ENCODE measurements at places on chromosomes 11 and 22.

- DNase-seq = no peak
These were observed 29.0 kb downstream of the P4HA3 start for GRCh38 chr11:74282421-74282820.

GRCh38 chr11:31823644-31824331, 12.7 kb upstream of the PAX6 start:
- DNase-seq = no peak

- no peak for DNase-seq
These were observed 21.9 kb upstream of the EIF3D start for GRCh38 chr22:36550701-36551495.

- DNase-seq = no peak
These were observed 475.1 kb downstream of the BRD1 start for GRCh38 chr22:49352361-49353169.

GRCh38 chr11:70421123-70421522, 22.8 kb downstream of the CTTN start:
- DNase-seq = no peak

GRCh38 chr22:20435436-20436306, 2.0 kb downstream of the SCARF2 start:
- no peak for DNase-seq

DNA sequence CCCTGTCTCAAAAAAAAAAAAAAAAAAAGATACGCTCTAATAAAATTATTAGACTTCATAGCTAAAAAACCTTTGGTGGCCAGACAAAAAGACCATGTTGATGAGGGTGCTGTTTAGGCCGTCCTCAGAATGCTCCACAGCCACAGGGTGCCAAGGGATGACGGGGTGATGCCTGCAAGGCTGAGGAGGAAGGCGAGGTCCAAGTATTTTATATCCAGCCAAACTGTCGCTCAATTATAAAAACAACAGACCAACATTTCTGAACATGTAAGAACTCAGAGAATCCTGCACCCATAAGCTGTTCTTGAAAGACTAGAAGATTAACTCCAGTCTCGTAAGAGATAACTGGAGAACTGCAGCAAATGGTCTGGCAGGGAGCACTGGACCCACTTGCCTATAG, 29.2 kb downstream of the TBX1 start:
- DNase-seq = no peak

GRCh38 chr11:78715639-78716311, 141.1 kb upstream of the NARS2 start:
- peak; percentile 83 for DNase-seq

DNA sequence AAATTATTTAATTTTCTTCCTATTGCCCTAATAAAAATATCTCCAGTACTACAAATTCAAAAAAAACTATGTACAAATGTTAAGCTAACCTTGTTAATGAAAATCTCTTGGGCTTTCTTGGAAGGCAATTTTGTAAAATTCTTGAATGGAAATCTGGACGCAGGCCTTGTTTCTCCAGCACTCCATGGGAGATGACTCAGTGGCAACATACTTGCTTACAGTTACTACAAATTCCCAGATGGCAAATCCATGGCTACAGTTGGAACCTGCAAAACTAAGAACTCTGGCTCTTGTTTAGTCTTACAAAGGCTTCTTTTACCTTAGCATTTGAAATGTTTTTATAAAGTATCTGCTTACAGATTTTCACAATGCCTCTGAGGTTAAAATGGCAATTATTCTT, 725.2 kb downstream of the DLG2 start:
- DNase-seq = no peak

DNA sequence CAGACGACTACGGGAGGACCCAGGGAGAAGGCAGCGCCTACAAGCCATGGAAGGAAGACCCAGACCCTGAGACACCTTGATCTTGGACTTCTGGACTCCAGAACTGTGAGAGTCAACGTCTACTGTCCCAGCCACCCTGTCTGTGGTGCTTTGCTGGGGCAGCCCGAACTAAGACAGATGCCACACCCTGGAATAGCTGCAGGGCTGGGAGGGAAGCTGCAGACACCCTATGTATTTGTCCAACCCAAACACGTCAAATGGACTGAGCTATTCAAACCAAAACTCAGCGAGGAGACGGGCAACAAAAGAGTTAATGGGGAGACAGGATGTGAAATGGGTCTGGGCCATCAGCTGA, 169.3 kb downstream of the CTTN start:
- no peak for DNase-seq

DNA sequence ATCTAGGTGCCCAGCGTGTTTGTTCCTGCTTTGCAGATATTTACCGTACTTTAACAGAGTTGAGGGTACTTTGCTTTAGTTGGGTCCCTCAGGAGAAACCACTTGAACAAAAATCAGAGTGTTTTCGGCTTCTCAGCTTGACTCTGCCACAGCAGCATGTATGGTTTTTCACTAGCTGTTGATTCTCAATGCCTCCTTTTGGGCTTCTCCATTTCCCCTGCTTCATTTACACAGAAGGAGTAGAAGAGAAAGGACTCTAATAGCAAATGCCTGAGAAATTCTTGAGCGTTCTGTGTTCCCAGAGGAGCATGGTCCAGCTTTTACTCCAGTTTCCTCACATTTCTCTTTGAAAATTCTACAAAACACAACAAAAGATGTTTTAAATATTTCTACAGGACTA, 252.1 kb upstream of the CCDC179 start:
- DNase-seq = no peak

- no peak for DNase-seq
These were observed 104.6 kb downstream of the KCNQ1OT1 start for GRCh38 chr11:2595204-2595603.

- no peak for DNase-seq
These were observed 57.3 kb downstream of the WNT7B start for GRCh38 chr22:45919504-45920286.

DNA sequence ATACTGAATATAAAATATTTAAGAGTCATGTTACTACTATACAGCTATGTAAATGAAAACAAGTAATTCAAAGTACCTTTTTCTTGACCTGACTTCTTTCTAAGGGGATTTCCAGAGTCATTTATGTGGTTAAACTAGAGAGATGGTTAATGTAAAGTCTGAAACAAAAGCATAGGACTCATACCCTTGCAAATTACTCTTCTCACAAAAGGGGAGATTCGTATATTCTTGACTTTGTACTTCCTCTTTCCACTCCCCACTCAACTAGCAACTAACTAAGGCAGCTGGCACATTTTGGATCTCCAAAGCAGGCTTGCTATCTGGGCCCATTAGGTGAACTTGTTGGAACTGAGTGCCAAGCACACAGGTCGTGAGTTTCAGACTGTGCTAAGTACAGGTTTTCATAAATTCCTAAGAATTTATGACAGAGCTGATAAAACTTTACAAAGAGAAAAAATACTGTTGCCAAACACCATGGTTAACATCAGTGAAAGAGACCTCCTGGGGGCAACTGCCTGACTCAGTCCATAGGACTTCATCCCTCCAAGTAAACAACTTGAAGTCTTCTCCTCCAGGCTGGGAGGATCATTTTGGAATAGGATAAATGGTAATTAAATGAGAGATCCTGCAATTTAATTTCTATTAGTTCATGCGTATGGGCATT, 77.0 kb upstream of the DDI1 start:
- no peak for DNase-seq

DNA sequence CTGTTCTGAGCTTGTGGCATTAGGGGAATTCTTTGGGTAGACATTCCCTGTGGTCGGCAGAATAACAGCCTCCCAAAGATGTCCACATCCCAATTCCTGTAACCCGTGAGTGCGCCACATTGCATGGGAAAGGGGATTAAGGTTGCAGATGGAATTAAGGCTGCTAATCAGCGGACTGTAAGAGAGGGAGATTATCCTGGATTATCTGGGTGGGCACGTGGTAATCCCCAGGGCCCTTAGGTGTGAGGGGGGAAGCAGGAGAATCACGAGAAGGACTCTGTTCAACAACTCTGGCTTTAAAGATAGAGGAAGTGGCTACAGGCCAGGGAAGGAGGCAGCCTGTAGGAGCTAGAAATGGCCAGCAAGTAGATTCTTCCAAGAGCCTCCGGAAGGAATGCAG, 16.0 kb downstream of the CACNG2 start:
- no peak for DNase-seq

DNA sequence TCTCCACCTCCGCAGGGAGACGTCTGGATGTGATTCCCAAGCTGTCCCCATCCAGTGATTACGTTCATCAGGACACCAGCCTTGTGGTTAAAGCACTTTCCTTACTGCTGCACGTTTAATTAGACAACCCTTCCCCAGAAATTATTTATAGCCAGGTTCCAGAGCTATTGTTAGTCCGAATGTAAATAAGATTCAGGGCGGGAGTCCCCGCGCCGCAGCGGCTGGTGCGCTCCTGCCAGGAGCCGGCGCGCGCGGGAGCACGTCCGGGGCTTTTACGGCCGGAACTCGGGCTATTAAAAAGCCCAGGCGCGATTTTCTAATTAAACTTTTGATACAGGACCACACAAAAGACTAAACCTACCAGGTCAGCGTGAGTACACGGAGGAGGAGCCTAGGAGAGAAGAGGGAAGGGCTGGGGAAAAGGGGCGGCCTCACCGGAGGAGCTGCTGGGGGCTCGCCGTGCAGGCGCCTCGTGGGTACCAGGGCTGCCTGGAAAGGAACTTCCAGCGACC, 538.3 kb downstream of the OPCML start:
- no peak for DNase-seq

GRCh38 chr11:115521825-115522224, 17.6 kb upstream of the CADM1 start:
- no peak for DNase-seq

DNA sequence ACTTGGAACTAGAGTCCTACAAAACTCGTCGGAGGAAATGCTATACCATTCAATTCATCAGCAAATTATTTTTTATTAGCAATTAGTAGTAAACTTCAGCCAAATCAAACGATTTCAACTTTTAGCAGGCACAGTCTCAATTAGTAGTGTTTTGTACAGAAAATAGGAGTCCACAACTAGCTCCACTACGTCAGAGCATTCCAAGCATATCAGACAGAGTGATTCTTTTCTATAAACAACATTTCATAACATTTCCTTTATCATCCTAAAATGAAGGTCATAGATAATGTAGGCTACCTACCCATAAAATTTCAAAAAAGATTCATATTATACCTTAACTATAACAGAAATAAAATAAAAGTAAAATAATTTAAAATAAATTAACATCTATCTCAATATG, 169.9 kb downstream of the KIF18A start:
- no peak for DNase-seq

- DNase-seq = no peak
These were observed 6.4 kb downstream of the CD6 start for GRCh38 chr11:60977836-60978235.

GRCh38 chr11:69372589-69373250, 78.8 kb downstream of the MYEOV start:
- no peak for DNase-seq

GRCh38 chr11:112178428-112178827, 3.1 kb downstream of the BCO2 start:
- no peak for DNase-seq

GRCh38 chr11:69360606-69361005, 66.7 kb downstream of the MYEOV start:
- DNase-seq = no peak

DNA sequence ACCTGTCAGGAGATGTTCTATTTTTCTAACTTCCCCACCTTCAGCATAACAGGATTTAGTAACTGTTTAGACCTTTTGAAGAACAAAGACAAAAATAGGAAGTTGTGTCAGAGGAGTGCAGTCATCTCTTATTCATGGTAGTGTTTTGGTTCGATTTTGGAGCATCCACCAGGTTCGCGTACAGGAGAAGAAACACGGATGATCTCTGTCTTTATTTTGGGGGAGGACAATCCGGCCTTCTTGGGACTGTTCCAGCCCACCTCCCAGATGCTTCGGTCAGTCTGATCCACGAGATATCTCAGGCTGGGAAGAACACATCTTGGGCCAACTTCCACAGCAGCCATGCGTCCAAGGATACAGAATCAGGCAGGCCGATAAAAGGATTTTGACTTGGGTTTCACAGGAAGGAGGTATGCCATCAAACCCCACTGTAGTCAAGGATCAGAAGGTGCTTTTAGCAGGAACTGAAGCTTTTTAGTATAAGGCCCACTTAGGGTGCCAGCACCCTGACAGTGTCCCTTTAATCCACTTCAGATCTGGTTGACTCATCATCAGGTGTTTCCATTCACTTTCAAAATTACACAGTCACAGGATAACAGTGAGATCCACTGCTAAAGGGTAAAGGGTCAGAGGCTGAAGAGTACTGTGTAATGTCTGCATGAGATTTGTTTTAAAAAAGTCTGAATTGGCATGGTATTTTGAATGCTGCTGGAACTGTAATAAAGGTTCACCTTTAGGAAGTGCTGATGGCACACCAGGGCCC, 16.5 kb downstream of the PATZ1 start:
- DNase-seq = no peak

DNA sequence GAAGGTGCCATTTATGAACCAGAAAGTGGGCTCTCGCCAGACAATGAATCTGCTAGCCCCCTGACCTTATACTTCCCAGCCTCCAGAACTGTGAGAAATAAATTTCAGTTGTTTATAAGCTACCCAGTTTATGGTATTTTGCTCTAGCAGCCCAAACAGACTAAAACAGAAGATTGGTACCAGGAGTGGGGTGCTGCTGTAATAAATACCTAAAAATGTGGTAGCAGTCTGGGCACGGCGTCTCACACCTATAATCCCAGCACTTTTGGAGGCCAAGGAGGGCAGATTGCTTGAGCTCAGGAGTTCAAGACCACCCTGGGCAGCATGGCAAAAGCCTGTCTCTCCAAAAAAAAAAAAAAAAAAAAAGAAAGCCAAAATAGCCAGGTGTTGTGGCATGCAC, 21.3 kb downstream of the TECTA start:
- no peak for DNase-seq

DNA sequence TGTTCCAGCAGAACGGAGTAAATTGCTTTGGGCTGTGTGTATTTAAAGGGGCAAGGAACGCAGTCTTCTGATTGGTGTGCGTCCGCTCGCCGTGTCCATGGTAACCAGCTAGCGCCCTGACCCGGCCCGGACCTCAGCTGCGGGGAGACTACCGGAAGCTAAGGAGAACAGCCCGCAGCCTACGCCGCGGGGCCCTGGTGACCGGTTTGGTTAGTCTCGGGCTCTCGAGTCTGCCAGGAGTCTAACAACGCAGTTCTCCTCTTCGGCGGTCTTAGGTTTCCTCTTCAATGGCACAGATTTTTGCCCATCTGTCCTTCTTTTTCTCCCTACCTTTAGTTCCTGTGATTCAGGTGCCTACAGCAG, 3.5 kb upstream of the OR56A3 start:
- peak; percentile 58 for DNase-seq

GRCh38 chr11:94553938-94554337, 10.2 kb downstream of the FUT4 start:
- DNase-seq = no peak

GRCh38 chr11:35257281-35257680, 118.3 kb downstream of the CD44 start:
- DNase-seq = no peak

- no peak for DNase-seq
These were observed 28.1 kb upstream of the CD81 start for GRCh38 chr11:2348986-2349385.

All from NCI-H774 (cell line).